ENCODE measurements at places on chromosomes 1 and 21.

- DNase-seq: no peak
These were observed 19.0 kb downstream of the YTHDF2 start for GRCh38 chr1:28755701-28756100.

GRCh38 chr1:21072721-21073120 is 104.0 kb downstream of the EIF4G3 start:
- no peak for DNase-seq

GRCh38 chr1:239879321-239880170 is 212.1 kb upstream of the FMN2 start:
- DNase-seq: no peak

GRCh38 chr21:35020436-35020835 is 28.7 kb downstream of the RUNX1 start:
- no peak for DNase-seq

GRCh38 chr1:83418558-83418957 is 580.4 kb downstream of the TTLL7 start:
- no peak for DNase-seq

GRCh38 chr1:97783751-97784150 is 137.1 kb downstream of the DPYD start:
- DNase-seq: no peak

- no peak for DNase-seq
These were observed 59.5 kb downstream of the MTR start for GRCh38 chr1:236854605-236854983.

- no peak for DNase-seq
These were observed 6.2 kb downstream of the WDR64 start for GRCh38 chr1:241658081-241658793.

DNA sequence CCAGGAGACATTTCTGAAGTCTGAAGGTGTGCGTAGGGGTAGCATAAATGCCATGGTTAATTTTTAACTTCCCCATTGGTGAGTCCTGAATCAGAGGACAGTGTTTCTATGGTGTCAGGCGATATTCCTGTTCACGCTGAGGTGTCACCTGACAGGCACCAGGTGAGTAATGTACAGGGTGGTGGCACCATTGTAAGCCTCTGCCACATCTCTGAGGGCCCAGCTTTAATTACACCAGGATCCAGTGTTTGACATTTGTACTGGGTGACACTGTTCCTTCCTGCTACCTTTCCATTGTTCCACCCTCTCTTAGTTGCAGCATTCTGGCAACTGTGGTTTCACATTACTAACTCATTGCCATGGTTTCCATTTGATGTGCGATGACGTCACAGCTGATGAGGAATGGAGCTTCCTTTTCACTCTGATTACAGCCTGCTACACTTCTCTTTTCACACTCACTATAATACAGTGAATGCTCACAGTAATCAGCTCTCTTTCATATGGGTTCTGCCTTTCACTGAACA is 40.6 kb upstream of the MARK1 start:
- DNase-seq: no peak

DNA sequence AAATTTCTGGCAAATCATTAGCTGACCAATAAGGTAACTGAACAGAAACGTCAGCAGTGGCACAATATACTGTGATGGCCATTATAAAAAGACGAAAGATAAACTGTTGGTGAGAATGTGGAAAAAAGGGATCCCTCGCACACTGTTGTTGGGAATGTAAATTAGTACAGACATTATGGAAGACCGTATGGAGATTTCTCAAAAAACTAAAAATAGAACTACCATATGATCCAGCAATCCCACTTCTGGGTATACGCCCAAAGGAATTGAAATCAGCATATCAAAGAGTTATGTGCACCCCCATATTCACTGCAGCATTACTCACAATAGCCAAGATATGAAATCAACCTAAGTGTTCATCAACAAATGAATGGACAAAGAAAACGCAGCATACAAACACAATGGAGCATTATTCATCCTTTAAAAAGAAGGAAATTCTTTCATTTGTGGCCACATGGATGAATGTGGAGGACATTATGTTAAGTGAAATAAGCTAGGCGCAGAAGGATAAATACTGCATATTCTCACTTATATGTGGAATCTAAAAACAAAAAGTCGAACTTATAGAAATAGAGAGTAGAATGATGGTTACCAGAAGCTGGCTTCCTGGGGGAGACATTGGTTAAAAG is 257.7 kb downstream of the RHOU start:
- no peak for DNase-seq

GRCh38 chr1:158095737-158096335 is 84.9 kb upstream of the CD1D start:
- no peak for DNase-seq

GRCh38 chr1:187306710-187307415 is 478.1 kb downstream of the PLA2G4A start:
- no peak for DNase-seq

DNA sequence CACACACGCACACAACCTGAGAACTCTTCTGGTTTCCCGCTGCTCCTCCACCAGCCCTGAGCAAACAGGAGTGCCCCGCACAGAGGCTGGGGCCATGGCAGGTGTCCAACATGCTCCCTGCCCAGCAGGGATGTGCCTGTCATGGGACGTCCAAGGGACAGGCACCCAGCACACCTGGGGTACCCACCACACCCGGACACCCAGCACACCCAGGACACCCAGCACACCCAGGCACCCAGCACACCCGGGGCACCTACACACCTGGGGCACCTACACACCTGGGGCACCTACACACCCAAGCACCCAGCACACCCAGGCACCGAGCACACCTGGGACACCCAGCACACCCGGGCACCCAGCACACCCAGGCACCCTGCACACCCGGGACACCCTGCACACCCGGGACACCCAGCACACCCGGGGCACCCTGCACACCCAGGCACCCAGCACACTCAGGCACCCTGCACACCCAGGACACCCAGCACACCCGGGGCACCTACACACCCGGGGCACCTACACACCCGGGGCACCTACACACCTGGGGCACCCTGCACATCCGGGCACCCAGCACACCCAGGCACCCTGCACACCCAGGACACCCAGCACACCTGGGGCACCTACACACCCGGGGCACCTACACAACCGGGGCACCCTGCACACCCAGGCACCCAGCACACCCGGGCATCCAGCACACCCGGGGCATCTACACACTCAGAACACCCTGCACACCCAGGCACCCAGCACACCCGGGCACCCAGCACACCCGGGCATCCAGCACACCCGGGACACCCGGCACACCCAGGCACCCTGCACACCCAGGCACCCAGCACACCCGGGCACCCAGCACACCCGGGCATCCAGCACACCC is 37.9 kb downstream of the UBE2G2 start:
- DNase-seq: no peak

DNA sequence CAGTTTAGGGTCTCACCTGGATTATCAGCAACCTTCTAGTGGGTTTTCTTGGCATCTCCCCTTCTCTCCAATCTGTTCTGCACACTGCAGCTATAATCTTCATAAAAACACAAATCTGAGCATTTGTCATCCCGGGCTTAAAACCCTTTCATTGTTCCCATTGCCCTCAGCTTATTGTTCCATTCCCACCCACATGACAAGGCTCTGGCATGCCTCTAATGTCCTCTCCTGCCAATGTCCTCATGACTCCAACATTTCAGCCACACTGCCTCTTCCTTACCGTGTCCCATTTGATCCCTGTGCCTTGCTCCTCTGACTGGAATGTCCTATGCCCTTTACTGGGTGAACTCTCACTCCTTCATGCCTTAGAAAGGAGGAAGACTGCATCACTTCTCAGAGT is 7.5 kb upstream of the DPH2 start:
- DNase-seq: no peak

DNA sequence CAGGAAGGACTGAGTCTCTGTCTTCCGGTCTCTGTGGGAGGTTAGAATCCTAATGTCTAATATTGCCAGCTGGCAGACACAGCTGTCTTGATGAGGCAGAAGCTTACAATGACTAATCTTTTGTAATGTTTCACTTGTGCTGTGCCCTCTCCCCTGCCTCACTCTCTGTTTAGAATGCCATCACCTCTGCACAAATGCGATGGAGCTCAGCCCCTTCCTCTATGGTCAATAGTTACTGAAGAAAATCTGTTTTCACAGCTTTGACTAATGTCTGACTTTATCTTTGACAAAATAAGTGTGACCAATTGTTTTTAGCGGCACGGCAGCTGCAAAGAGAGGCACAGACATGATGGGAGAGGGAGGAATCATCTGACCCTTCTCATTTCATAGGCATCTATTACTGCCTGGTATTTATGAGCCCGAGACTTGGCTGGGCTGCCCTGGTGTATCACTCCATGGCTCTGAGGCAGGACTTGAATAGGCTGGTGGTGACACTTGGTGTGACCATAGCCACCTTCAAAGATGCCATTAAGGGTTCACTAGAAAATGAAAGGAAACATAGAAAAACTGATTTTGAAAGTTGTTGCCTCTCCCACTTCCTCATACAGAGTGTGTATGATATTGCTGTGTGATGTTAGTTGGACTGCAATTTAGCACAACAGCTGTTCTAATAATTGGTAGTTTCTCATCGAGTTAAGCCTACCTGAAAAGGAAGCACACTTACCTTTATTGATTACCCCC is 163.2 kb upstream of the NBPF11 start:
- no peak for DNase-seq

DNA sequence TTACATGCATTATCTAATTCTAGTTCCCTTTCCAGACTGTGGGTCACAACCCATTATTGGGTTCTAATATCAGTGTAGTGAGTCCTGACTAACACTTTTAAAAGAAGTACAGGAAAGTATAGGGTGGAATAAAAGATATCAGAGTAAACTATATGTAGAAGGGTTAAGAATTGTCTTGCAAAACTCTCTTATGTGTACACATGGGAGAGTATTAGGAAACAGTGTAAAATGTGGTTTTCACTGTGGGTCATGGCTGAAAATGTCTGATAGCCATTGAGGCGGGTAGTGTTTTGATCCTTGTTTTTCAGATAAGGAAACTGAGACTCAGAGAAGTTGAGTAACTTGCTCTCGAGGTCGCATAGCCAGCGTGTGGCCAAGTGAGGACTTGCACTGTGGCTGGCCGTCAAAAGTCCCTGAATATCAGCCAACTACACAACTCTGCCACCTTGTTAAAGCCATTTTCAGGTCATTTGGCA is 18.5 kb upstream of the MTARC1 start:
- DNase-seq: no peak

DNA sequence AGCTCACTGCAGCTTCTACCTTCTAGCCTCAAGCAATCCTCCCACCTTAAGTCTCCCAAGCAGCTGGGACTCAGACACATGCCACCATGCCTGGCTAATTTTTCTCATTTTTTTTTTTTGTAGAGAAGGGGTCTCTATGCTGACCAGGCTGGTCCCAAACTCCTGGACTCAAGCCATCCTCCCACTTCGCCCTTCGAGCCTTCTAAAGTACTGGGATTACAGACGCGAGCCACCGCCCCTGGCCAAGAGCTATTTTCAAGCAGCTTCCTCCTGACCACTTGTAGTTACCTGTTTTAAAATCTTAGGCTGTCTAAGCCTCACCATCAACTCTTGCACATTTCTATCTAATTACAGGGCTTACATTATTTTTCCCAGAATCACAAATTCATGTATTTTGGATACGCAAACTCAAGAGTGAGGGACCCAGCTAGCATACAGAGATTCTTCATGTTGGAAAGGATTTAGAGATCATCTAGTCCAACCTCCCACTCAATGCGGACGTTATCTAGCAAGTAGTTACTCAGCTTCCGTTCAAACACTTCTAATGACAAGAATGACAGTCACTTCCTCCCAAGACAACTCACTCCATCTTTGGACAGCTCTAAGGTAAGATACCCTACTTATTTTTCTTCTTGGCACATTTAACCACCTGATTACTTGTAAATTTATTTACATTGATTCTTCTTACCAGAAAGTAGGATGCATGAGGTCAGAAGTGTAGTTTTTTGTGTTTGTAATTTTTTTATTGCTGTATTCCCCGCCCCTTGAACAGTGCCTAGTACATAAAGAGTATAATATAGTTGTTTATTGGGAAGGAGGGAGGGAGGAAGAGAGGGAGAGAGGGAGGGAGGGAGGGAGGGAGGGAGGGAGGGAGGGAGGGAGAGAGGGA is 65.4 kb downstream of the LUZP1 start:
- DNase-seq: no peak

GRCh38 chr1:33442141-33442540 is 11.2 kb upstream of the PHC2 start:
- DNase-seq: no peak
